ENCODE measurements at places on chromosomes 3 and 15.

- no peak for DNase-seq
Measured at GRCh38 chr3:84209474-84209873, 749.3 kb upstream of the CADM2 start.

GRCh38 chr15:68450192-68450591 lies 18.2 kb upstream of the ITGA11 start:
- DNase-seq: no peak

- DNase-seq: no peak
Measured at GRCh38 chr3:57151021-57151449, 14.1 kb downstream of the IL17RD start.

GRCh38 chr3:65500398-65501306 lies 538.1 kb downstream of the MAGI1 start:
- no peak for DNase-seq

- DNase-seq: no peak
Measured at GRCh38 chr3:192174283-192174682, 553.1 kb downstream of the FGF12 start.

DNA sequence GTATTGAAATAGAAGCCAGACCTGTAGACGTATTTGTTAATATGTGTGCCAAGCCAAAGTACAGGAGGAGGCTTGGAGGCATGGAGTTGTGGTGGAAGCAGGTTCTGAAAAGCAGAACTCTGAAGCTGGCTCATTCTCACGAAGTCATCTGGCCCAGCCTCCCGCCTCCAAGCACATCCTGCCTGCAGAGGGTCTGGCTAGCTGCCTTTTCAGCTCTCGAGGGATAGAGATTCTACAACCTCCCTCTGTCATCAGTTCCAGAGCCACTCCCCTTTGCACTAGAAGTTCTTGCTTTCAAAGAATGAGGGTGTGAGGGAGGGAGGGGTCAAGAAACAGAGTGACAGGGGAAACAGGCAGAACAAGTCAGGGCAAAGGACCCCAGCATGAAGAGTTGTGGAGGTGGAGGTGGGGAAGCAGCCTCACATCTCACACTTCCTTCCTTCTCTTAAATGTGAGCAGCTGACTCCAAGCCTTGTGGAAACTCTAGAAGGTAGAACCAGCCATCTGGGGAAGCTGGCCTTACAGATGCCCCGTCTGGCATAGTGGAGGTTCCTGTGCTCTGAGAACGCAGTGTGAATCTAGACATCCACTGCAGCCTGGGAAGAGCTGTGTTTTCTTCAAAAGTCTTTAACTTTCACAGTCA lies 95.3 kb downstream of the SLC49A4 start:
- no peak for DNase-seq

- DNase-seq: no peak
Measured at GRCh38 chr3:108130236-108130635, 39.4 kb upstream of the CD47 start.

DNA sequence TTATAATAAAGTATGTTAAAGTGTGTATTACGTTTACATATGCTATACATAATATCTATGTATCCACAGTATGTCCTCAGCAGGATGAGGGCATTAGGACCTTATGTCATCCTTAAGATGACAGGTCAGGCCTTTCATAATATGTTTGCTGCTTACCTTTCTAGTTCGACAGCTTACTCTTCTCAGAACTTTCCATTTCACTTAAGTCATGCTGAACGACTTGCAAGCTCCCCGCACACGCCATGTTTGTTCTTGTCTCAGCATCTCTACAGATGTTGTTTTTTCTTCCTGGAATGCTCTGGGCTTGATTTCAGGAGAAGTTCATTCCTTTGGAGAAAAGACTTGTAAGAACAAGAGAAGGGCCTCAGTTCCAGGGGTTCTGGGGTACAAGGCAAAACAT lies 36.0 kb upstream of the PPARG start:
- no peak for DNase-seq

GRCh38 chr3:148840451-148840850 lies 12.8 kb downstream of the CPB1 start:
- no peak for DNase-seq

GRCh38 chr15:66249605-66250174 lies 3.9 kb downstream of the MEGF11 start:
- DNase-seq: no peak

GRCh38 chr3:192685801-192686200 lies 41.5 kb downstream of the FGF12 start:
- no peak for DNase-seq

DNA sequence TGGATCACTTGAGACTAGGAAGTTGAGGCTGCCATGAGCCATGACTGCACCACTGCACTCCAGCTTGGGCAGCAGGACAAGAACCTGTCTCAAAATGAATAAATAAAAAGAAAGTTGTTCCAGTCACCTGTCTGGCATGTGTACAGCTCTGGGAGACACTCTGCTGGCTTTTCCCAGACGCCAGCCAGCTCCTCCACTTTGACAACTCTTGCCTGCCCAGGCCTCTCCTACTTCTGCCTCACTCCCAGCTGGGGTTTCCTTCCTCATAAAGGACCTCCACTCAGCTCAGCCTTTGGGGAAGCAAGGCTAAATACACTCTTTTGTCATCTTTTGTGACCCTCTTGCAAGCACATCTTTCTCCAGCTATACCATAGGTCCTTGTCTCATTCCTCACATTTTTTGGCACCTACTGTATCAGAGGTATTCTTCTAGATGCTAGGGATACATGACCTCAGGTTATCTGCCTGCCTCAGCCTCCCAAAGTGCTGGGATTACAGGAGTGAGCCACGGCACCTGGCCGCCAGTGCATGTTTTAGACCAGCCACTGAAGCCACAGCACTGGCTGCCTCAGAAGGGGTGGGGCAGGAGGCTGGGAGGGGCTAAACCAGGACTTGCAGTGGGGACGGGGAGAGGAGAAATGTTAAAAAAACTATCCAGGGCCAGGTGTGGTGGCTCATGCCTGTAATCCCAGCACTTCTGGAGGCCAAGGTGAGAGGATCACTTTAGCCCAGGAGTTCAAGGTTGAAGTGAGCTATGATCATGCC lies 10.0 kb upstream of the ELP6 start:
- DNase-seq: no peak

GRCh38 chr15:31304751-31305365 lies 21.8 kb upstream of the KLF13 start:
- no peak for DNase-seq

GRCh38 chr15:25810154-25810553 lies 53.0 kb downstream of the ATP10A start:
- no peak for DNase-seq

- DNase-seq: no peak
Measured at GRCh38 chr3:13451301-13451673, 28.8 kb upstream of the HDAC11 start.

- DNase-seq: no peak
Measured at GRCh38 chr3:40201770-40202169, 107.7 kb upstream of the EIF1B start.

DNA sequence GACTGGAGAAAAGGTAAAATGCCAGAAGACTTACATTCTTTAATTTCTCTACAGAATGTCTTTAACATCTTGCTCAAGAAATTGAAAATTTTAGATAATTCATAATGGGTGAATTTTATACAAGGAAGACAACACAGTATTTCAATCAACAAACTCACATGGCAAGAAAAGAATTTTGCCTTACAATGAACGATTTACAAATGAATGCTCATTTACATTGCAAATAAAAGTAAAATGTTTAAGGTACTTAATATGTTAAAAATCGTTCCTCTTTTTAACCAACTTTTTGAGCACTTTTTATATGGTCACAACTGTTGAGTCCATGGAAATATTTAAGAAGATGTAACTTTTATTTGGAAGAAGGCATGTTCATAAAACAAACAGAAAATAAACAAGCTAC lies 174.8 kb upstream of the UBE2E2 start:
- no peak for DNase-seq

DNA sequence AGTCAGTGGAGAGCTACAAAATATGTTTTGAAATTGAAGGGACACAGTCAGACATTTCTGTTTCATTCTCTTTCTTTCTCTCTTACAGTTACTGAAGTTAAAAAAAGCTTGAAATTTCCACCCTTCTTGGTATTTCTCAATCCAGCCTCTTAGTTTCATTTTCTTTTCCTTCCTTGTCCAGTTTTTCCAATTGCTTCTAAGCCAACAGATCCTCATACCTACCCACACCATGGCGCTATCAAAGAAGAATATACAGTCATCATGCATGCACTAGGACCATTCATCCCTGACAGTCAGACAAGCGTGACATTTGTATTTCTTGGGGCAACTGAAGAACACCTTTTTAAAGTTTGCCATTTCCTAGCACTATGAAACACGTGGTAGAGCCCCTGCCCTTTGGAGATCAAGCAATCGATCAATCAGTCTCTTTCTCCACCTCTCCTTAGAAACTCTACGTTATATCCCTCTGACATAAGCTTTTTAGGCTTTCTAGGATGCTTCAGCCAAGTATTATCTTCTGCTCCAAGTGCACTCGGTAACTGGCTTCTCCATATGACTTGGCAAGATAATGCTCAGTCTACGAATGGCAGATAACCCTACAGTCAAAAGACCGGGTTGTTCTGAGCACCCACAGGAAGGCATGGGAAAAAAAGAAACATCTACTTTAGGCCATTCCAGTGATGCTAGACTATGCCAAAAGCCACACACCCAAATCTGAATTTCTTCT lies 65.4 kb downstream of the FBN1 start:
- no peak for DNase-seq

- DNase-seq: no peak
Measured at GRCh38 chr3:79542-79941, 117.0 kb upstream of the CHL1 start.

DNA sequence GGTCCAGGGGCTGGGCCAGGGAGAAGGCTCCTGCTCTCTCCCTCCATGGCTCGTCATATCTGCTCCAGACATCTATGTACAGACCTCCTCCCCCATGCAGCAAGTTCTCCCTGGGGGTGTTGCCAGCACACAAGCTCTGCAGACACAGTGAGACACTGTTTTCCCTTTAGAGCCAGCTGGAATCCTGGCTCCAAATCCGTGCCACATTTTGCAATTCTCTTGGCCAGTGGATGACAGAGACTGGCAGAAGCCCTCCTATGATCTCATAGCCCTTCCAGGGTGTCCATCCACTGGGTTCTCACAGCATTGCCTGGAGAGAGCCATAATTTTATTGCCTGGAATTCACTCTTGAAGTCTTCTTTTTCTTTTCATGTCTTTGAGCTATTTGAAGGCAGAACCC lies 203.9 kb downstream of the TLE3 start:
- no peak for DNase-seq

DNA sequence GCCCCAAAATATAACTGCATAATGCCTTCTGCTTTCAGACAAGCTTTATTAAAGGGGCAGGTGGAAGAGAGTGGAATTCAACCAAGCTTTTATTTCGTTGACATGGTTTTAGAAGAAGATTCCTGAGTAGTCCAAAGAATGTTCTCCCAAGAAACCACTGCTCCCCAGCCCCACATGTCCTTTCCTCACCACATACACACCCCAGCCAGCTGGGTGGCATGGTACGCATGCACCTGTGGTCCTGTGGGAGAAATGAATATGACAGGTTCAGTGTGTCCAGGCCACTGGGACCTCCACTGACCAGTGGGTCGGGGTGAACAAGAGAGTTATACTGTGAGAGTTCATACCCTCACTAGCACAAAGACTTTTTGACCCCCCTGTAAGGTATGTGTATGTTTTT lies 30.2 kb downstream of the ARID3B start:
- no peak for DNase-seq

DNA sequence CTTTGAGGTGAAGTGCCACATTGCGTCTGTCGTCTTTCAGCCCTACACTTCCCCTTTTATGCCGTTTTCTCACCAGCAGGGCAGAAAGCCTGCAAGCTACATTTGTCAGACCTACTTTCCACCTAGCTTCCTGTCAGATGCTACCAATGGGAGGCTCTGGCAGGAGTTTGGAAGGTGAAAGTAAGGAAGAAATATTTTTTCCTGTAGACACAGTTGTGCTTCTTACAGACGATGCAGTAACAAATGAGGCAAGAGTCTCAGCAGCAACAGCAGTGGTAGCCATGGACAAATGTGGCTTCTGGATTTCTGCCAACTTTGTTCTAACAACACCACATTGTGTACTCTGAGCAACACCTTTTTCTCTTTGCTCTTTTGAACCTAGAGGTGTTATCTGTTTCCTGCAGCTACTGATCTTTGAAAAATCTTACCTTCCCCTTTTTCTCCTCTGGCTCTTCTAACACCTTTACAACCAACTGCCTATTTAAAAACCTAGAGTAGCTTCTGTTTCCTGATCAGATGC lies 70.6 kb upstream of the STT3B start:
- DNase-seq: no peak

- no peak for DNase-seq
Measured at GRCh38 chr15:32972686-32973085, 221.8 kb downstream of the FMN1 start.

DNA sequence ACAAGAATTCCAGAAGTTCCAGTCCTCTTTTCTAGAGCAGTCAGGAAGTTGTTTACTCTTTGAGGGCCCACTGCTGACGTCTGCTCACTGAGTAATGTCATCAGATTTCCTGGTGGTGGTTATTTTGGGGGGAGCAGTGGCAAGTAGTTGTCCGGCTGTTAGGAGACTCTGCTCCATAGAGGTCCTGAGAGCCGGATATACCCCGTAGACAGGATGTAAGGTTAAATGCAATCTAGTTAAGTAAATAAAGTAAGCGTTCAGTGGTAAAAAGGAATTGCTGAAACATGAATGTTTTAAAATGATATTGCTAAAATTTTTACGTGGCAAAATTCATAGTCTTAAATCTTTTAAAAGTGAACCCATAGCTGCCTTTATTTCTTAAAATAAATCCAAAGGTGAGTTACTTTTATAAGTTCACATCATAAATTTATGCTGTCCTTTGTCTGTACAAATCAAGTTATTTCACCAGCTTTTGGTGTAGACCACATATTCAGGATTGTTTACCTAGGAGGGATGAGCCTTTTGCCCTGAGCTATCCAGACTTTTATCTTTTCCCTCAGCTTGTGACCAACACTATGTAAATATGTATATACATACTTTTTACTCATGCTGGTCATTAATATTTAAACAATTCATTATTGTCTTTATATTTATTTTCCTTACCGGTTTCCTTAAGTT lies 65.8 kb downstream of the PDE8A start:
- DNase-seq: no peak

DNA sequence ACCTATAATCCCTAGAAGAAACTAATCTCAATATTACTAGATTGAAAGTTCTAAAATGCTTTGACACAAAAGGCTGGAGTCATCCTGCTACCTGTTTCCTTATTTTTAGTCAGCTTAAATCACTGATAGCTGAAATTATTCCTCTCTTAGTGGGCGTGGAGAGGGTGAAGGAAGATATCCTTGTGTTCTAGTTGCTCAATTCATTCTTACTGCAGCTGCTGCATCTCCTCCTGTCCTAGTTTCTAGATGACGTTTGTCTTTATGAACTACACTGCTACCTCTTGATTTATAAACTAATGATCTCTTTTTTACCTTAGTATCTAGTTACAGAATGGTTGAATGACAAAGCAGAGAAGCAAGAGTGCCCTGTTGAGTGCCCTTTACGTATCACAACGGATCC lies 50.7 kb downstream of the SETD5 start:
- no peak for DNase-seq

GRCh38 chr3:69121513-69121912 lies 882 bp downstream of the LMOD3 start:
- no peak for DNase-seq

DNA sequence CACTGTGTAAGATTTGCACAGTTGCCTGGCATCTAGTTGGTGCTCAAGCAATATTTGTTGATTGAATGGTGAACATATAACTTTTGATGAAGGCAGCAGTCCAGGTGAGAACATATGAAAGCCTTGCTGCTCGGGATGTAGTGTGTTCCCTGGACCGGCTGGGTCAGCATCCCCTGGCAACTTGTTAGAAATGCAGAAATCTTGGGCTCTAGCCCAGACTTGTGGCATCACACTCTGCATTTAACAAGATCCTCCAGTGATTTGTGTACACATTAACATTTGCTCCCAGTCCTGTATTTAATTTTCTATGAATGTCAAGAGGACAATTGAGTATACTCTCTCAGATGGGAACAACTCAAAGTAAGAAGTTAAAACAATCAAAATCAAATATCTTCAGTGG lies 69.0 kb upstream of the SAMMSON start:
- DNase-seq: no peak
